ENCODE measurements at places on chromosomes 7 and 10. TPM values are rescaled to one million over a fixed set of nuclear protein-coding genes. Genes with fewer than 3 reads are reported as not detected.

- DNase-seq, result no peak
Measured at GRCh38 chr10:115976342-115976741, 296.7 kb downstream of the GFRA1 start.

ZWINT gene
- total RNA-seq, result 0.25 TPM

- DNase-seq, result no peak
Measured at GRCh38 chr10:97764519-97764931, 7.3 kb downstream of the SFRP5 start.

- DNase-seq, result no peak
Measured at GRCh38 chr10:89805599-89806013, 104.2 kb downstream of the KIF20B start.

CRTAC1 gene
- total RNA-seq, result 0.25 TPM

DNA sequence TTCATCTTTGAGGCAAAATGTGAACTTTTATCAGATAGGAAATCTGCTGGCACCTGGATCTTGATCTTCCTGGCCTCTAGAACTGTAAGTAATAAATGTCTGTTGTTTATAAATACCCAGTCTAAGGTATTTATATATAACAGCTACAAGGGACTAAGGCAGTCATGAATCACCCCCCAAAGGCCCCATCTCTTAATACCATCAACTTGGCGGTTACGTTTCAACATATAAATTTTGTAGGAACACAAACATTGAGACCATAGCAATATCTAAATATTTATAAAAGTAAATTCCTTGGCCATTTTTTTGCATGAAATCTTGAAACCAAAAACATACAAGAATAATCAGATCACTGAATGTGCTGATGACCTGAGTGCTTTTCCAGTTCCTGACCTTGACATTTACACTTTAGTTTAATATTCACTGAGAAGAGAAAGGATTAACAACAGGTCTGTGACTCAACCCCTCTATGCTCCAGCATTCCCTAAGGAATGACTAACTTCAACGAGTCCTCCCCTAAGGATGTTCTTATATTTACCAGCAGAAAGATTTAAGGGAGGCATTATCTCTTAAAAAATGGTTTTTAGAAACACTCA, 1438.5 kb upstream of the CELF2 start:
- no peak for DNase-seq

VSTM2A gene
- total RNA-seq, result not detected

DNA sequence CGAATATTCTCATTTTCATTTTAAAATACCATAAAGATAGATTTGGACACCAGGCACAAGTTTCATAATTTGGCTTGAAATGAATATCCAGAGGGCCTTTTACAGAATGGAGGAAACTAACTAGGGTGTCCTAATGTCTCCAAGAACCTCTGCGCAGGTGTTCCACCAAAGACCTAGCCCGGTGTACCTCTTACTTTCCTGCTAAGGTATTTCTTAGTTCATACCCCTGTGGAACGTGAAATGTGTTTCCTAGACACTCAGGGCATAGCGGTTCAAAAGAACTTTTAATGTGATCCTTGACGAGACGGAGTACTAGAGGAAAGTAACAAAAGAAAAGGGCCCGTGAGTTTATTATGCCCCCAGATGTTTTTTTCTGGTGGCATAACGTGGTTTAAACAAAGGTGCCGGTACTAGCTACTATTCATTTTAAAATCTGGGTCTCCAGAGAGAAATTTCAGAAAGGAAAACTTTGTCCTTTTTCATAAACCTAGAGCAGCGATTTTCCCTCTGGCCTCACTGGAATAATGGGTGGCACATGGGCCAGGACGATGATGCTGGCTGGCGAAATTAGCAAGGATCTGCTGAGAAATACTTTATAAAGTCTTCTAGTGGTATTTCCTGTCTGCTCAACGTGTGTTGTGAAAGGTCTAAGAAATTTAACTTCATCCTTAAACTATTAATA, 1.4 kb downstream of the APBB1IP start:
- DNase-seq, result no peak

- DNase-seq, result no peak
Measured at GRCh38 chr7:90768301-90768700, 172.2 kb downstream of the CDK14 start.

DNA sequence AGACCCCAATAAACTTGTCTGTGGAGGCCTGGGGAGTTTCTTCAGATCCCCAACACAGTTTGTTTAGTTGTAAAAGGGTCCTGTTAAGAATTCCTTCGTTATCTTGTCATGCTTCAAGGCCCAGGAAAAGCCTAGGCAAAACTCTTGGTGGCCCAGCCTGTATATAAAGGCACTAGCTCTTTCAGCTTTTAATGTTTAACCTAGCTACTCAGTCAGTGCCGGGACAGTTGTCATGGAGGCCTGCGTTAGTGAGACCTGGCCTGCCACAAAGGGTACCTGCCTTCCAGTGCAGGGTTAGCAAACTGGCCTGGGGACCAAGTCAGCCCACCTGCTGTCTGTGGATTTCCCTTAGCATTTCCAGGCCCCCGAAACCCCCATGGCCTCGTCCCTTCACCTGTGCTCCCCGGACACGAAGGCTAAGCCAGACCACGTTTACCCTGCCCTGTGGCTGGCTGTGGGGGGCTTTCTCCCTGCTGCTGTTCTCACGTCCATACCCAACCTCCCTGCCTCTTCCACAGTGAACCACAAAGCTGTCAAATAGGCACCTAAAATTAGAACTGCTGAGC, 96.9 kb upstream of the PPP2R2D start:
- no peak for DNase-seq

DNA sequence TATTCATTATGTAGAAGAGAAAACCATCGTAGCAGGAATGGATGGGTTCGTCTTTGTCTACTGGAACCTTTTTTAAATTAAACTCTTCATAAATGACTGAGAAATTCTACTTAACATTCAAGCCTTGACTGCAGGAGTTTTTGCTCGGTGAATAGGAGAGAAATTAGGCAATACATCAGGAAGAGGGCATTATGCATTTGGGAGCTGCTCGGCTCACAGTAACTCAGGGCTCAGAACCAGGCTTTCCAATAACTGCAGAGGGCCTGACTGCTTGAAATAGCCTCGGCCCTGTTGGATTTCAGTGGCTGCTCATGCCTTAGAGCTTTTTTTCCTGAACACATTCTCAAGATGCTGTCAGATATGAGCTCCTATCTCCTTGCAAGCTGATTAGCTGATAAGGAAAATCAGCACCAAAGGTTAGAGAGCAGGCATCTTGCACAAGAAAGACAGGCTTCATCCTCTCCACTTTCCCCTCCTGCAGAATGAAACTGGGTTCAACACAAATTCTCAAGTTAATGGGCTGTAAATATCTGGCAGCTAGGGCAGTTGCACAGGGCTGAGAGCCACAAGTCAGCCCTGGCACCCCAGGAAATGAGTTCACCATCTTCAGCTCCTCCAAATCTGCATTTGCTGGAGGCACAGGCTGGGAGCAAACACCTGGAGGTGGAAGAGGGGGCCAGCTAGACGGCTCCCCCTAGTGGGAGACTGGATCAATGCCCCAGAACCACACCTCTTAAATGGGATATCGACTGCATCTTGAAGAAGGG, 24.3 kb downstream of the TECTB start:
- DNase-seq, result peak; percentile 49

DNA sequence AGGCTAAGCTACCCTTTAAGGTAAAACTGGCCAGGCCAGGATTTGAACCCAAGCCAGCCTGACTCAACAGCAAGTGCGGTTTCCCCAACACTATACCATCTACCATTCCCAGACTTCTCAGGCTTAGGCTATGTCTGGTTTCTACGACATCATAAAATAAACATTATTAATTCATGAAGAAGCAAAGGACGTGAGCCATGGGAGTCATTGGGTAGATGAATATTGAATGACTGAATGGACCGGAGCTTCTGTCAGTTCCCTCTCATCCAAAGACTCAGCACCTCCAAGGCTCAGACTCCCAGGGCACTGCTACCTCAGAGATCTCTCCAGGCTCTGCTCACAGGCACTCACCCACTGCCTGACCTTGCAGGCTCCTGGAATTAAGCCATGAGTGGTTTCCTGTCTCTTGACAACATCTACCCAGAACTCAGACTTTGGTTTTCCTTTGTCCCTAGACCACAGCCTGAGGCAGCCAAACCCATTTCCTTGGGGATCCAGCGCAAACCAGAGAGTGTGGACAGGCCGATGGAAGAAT, 64.6 kb upstream of the STEAP1B start:
- no peak for DNase-seq

AKR1B15 gene
- not detected for total RNA-seq

DNA sequence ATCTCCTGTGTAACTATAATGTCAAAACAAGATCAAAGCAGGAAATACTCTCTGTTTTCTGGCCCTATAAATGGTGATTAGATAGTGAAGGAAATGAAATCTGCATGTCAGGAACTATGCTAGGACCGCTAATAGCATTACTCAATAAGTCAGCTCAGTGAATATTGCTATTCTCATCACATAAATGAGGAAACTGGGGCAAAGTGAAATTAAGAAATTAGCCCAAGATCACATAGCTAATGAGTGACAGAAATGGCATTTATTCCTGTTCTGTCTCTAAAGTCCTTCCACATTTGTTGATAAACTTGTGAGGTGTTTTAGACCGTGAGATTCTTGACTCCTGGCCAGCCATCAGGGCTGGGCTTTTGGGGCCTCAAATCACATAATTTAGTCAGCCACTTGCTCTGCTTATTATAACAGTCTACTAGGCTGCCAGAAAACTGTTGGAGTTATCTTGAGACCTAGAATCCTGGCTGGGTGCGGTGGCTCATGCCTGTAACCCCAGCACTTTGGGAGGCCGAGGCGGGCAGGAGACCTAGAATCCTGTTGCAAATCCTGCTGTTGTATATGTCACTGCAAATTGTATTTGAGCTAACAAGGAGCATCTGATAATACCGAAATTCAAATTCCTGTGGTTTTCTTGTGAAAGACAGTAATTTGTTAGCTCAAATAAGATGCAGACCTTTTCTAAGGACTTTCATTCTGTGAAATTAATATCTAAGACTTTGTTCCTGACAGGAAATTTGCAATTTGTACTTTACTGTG, 66.5 kb upstream of the SHTN1 start:
- DNase-seq, result no peak

DNA sequence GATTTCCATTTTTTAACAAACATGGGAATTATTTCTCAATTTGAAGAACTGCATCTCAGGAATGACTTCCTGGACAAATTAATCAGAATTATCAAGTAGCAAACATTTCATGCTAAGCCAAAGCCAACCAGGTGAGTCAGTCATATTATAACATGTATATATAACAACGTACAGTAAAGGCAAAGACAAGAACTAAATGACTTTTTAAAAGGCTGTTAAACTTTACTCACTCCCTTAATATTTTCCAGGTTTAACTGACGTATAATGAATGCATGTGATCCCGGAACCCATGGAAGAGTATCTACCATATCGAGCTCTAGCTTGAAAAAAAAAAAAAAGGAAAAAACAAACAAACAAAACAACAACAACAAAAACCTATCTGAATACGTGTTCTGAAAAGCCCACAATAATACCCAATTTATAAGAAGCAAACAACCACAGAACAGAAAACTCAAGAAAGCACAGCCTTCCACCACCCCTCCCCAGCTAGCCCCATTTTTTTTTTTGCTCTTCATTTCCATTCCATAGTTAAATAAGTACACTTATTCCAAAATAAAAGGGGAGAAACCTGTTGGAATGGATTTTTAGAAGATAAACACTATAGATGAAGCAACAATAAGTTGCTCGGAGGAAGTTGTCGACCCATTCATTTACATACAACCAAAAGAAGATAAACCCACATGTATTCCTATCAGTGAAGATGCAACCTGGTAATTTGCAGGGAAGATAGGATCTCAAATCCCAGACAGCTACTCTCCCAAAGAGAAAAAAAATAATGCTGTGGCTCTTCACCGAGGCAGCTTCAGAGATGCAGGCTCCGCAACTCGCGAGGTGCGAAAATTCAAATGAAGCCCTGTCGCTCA, 537 bp downstream of the NAPEPLD start:
- no peak for DNase-seq

DNA sequence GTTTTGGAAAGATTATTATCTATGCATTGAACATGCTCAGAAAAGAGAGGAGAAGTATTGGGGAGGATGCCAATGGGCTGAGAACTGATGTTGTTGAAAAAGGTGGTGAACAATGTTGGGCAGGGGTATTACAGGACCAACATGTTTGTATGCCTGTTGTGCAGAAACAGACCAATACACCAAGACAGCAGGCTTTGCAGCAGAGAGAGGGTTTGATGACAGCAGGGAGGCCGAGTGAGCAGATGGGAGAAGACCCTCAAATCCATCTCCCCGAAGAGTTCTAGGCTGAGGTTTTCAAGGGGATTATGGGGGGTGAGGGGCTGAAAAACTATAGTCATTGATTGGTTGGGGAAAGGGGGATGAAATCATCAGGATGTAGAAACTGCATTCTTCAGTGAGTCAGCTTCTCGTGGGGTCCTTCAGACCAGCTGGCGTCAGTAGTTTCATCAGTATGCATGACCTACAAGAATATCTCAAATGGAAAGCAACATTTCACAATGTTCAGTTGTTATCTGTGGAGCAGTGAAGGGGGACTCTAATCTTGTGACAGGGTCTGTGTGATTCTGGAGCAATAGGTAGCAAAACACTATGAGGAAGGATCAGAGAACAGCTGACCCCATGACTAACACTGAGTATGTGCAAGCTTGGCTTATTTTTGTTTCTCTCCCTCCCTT, 167.8 kb downstream of the BAMBI start:
- DNase-seq, result no peak

DNA sequence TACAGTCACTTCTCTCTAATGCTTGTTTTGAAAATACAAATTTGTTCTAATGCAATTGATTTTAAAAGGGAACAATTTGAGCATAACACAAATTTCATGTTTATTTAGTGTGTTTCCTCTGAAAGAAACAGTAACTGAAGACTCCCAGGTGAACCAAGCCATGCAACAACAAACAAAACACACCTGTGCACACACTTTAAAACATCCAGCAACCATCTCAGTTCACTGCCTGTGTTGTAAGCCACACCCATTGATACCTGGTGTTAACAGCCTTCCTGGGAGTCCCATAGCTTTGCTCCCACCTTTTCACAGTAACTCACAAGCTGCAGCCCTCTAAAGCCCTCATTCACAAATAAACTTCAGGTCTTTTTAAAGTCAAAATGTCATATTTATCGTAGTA, 89.3 kb downstream of the DOCK4 start:
- DNase-seq, result no peak

- no peak for DNase-seq
Measured at GRCh38 chr7:69659983-69660382, 61.7 kb downstream of the AUTS2 start.

- DNase-seq, result no peak
Measured at GRCh38 chr10:29849886-29850285, 209.5 kb downstream of the JCAD start.

SMO gene
- total RNA-seq, result 16.3 TPM

- DNase-seq, result no peak
Measured at GRCh38 chr7:781936-782529, 50.2 kb upstream of the SUN1 start.

PODXL gene
- 1.2 TPM for total RNA-seq

GRCh38 chr7:45108863-45109262, 2.6 kb downstream of the TBRG4 start:
- DNase-seq, result no peak

DNA sequence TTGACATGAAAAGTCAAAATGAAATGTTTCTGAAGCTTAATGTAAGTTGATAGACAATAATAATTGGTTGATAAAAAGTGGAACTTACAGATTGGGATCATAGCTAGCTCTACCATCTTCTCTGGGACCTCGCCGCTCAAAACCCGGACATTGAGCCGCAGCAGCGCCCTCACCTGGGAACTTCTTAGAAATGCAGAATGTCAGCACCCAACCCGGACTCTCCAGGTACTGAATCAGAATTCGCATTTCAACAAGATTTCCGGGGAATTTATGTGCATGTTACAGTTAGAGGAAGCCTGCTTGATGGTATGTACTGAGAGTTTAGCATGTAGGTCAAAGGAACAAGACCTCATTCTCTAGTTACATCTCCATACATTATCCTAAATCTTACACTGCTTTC, 36.7 kb upstream of the ABLIM1 start:
- peak; percentile 44 for DNase-seq

SCIN gene
- total RNA-seq, result 0.23 TPM
